ENCODE measurements at places on chromosomes 4 and X.

DNA sequence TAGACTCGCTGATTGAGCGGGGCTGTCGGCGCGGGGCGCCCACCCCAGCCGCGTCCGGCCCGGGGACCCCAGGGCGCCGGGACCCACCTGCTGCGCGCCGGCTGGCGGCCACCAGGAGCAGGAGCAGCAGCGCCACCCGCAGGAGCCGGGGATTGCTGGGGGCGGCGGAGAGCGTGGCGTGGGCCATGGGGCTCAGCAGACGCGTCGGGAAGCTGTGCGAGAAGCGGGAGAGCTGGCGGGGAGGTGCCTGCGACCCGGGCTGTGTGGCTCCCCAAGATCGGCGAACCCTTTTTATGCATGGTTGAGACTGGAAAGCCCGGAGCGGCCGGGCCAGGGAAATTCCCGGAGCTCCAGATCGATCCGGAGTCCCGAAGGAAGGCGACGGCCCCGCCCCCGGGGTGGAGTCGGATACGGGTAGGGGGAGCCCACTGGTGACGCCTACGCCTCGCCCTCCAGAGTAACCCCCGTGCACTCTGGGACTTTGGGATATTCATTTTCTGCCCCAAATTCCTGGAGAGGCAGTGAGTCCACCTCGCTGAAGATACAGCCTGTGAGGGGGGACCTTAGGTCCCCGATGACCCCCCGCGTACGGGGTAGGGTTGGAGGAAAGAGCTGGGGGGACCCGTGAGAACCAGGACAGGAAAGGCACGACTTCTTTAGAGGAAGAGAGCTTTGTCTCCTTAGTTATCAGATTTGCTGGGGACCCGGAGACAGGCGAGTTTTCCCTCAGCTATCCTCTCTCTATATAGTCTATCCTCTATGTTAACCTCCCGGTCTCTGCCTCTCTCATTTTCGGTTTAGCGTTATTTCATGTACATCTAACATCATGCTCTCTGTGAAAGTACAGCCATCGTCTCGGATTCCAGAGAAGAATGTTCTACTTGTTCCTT is at the start of gene CXCL3:
CXCL3 (minus strand) TSS at position 265 of the 890 bp plus-strand sequence; CDS start at position 187, 78 bp downstream.
- DNase-seq: no peak

GRCh38 chr4:7973545-7973981 is 33.9 kb upstream of the AFAP1 start:
- no peak for DNase-seq

DNA sequence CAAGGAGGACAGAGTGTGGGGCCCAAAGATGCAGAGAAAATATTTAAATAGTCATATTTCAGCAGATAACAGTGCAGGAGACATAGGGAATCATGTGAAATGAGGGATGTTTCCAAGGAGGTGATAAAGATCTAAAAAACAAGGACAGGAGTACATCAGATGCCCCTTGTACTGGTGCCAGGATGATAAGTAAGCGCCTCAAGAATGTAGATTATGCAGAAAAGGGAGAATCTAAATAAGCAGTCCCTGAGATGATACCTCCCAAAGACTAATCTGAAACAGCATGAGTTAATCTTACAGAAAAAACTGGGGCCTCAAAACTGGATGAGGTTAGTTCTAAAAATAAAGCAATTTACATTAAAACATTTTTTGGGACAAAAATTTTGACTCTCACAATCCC is 136.1 kb upstream of the WDFY3 start:
- no peak for DNase-seq

DNA sequence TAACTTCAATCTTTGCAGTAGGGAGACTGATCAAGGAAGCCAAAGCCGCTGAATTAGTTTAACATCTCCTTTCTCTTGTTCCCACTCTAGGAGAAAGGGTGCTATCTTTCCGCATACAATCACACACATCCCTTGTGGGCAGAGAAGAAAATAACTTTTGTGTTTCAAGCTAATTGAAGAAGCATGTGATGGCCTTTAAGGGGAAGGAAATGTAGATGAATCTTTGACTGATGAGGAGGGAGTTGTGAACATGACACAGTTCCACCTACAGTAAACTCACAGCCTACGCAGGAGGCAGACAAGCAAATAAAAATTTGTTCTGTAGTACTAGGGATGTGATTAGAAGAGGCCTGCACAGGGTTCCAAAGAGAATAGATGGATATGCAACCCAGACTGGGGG is 14.7 kb upstream of the SPATA4 start:
- DNase-seq: no peak

DNA sequence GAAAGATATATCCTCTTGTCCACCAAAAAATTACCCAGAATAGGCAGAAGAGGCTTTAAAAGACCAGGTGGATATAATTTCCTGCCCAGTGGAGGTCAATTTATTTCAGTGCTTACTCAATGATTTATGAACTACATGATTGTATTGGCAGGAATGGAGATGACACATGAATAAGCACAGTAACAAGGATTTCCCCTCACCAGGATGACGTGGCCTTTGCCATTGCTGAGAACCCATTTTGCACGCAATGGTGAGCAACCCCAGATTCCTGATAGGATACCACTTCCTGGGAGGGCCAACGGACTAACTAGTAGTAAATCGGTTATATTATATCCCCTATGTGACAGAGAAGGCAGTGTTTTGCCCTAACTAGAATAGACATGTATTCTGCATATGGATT is 11.6 kb upstream of the TTC29 start:
- DNase-seq: no peak

DNA sequence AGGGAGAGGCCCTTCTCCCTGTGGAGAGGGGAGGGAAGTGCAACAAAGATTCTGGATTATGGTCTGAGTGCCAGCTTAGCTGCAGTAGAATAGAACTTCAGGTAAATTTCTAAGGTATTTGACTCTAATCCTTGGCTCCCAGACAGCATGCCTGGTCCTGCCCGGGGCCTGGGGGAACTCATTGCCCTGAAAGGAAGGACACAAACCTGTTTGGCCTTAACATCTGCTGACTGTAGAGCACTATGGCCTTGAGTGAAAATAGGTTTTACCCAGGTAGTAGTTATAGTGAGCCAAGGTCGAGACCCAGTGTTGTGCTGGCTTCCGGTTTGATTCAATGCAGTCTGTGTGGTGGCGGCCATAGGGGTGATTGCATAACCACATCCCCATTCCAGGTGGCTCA is 64.4 kb downstream of the RPS6KA6 start:
- no peak for DNase-seq

DNA sequence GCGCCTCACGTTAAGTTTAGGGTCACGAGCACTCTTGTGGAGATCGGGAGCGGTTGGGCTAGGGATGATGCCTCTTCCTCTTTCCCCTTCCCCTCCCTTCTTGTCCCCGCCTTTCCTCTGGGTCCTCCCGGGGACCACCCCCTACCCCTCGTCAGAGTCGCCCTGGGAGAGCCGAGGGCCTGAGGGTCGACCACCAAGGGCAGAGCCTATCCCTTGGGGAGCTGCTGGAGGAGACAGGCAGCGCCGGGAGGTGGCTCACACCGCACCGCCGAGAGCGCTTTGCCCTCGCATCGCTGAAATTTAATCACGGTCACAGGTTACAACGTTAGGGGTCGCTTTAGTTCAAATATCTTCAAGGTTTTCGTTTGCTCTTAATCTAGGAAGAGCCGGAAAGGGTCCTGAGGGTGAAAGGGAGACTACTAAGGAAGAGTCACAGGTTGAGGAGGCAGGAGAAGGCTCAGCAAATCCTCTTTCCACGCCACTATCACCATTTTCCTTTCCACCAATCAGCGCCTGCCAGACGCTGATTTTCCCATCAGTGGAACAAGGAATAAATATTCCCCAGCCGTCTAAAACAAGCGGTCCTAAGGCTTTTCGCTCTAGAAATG is 528 bp upstream of the SNCA start:
- peak; percentile 52 for DNase-seq

DNA sequence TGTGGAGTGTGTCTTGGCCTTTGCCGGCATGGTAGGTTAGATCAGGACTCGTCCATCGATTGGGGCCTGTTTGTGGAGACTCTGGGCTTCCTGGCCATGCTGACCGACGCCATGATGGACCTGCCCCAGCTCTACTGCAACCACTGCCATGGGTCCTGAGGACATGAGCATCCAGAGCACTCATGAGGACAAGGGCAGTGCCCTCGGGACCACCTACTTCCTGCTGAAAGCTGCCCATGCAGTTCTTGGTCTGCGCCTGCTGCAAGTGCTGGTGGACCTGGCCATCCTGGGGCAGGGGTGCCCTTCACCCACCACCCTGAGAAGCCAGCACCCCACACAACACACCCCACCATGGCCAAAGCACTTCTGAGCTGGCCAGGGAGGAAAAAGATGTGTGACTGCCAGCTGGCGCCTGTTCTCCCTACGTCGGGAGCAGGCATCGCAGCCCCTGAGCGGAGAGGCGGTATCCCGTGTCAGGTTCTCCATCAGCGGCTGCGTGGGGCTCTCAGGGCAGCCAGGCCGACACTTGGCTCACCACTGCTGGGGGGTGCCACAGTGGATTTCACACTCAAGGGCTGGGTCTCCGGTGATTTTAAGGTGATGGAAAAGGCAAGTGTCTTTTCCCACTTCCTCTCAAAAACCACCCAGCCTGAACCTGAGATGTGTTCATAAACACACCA is 106.4 kb downstream of the SCD5 start:
- no peak for DNase-seq

DNA sequence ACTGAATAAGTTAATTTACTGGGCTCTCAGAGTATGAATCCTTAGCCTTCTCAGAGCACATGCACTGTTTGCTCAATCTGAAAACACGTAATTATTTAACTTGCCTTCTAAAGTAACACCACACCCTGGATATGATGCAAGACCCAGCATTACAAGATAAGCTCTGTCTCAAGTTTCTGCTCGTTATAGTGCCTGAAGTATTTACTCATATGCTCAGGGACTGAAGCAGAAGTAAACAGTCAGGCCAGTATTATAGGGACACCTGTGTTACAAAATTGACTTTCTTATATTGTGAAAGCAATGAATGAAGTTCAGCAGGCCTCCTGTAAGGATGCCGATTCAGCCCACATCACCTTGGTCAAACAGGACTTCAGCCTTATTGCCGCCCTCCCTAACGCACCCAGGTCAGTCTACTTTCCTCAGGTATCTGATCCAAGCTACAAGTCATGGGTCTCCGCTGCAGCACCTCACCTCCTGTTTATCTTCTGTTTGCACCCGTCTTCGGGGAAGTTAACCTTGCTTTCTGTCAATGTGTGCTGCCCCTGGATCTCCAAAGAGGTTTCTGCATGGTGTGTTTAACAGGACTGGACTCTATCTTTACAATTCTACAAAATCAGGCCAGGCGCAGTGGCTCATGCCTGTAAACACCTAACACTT is 42.8 kb upstream of the KLF3 start:
- no peak for DNase-seq

DNA sequence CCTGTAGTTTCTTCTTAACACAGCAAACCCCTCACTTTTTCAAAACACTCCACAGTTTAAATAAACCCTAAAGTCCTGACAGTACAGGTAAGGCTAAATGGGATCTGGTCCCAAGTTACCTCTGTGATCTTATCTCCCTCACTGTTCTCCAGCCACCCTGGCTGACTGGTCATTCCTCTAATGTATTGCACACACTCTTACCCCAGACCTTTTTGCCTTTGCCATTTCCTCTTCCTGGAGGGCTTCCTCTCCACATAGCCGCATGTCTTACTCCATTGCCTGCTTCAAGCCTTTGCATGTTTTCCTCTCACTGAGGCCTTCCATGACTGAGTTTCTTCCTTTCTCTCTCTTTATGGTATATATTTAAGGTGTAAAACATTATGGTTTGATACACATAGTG is 19.5 kb upstream of the ANXA3 start:
- no peak for DNase-seq

DNA sequence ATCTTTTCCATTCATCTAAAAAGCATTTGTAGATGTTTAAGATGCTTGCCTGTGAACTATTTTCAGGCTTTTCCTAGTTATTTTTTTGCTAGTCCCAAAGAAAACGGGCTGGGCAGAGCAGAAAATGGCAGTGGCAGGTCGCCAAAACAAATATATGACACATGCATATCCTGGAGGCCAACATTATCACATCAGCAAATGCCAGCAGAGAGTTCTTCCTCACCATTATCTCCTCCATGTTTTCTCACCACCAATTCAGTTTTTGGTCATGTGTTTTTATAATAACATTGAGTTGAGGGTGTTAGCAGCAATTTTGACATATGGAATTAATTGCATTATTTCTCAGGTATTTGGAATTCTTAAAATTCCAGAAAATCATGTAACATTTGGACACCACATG is 97.9 kb upstream of the EOLA2 start:
- no peak for DNase-seq

GRCh38 chr4:147118528-147118927 is 172.9 kb upstream of the TTC29 start:
- DNase-seq: no peak

DNA sequence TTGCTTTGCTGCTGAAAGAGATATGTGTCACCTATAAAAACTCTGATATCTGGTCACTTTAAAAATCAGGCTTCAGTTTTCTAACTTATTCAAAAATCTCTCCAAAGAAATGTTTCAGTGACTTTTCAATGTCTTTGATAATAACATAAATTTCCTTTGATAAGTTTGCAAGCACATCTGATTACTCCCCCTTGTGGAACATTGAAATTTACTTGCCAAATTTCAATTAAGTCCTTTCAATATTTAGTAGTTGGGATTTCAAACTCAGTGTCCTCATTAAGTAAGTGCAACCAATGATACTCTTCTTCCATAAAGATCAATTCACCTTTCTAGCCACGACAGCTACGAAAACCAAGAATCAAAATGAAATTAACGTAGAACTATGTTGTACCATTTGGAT is 151.3 kb upstream of the FAM47C start:
- DNase-seq: no peak

- DNase-seq: no peak
These were observed 871.1 kb upstream of the SLIT2 start for GRCh38 chr4:19380600-19380999.

DNA sequence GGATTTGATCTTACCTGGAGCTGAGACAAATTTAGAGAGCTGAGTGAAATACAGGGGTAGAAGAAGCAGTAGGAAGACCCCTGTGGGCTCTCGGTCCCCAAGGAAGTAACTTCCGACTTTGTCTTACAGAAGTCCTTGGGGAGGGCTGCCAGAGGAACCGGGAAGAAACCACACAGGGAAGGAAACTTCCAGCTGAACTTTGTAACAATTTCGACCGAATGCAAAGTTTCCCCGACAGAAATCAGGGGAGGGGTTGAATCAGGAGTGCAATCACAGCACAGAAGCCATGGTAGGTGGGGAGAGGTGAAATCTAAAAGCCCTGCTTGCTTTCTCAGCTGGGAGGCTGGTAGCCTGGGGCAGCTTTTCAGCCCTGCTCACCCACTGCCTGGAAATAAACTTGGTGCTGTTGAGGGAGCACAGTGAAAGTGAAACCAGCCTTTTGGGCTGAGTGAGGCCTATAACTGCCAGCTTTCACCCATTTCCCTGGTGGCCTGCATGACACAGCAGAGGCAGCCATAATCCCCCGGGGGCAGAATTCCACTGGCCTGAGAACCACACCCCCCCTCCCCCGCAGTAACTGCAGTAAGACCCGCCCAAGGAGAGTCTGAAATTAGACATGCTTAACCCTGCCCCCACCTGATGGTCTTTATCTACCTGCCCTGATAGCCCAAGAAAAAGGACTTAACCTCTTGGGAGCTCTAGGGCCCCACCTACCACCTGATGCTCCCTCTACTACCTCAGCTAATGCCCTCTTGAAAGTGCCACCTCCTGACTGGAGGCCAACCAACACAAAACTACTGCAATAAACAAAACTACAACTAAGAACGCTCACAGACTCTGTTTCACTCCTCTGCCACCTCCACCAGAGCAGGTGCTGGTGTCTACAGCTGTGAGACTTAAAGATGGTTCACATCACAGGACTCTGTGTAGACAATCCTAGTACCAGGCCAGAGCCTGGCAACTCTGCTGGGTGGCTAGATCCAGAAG is 248.2 kb downstream of the PARM1 start:
- DNase-seq: no peak

- DNase-seq: no peak
These were observed 73.8 kb downstream of the KIT start for GRCh38 chr4:54731552-54731951.

Data from activated CD8-positive, alpha-beta T cell treated with anti-CD3 and anti-CD28 coated beads, Interleukin-2, amount 10 ng/mL, durations not matched to agents 7 days and 5 days (primary cell).